ENCODE measurements at places on chromosomes 3 and 15. TPM values are rescaled to one million over a fixed set of nuclear protein-coding genes. Genes with fewer than 3 reads are reported as not detected.

- DNase-seq: no peak
Observed at GRCh38 chr15:91528801-91529200, 324.7 kb upstream of the SLCO3A1 start.

- no peak for DNase-seq
Observed at GRCh38 chr3:156668073-156668763, 6.2 kb upstream of the TIPARP start.

DNA sequence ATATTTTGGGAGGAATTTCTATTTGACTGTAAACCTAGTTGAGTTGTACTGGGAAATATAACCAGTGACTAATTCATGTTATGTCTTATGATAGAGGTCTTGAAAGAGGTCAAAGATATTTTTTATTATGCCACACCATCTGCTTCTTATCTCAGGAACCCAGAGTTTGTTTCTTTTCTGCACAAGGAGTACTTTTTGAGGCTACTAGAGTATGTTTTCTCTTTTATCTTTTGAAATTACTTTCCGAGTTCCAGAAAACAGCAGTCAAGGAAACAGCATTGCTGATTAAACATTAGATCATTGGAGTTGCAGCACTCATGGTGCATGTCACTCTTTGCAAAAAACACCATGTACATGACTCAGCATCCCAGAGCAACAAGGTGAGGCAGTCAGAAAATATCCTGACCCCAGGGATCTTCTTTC lies 645.8 kb upstream of the NR2F2 start:
- no peak for DNase-seq

- DNase-seq: no peak
Observed at GRCh38 chr3:37898424-37898823, 36.7 kb downstream of the CTDSPL start.

- DNase-seq: no peak
Observed at GRCh38 chr3:99690761-99691369, 52.5 kb downstream of the COL8A1 start.

DNA sequence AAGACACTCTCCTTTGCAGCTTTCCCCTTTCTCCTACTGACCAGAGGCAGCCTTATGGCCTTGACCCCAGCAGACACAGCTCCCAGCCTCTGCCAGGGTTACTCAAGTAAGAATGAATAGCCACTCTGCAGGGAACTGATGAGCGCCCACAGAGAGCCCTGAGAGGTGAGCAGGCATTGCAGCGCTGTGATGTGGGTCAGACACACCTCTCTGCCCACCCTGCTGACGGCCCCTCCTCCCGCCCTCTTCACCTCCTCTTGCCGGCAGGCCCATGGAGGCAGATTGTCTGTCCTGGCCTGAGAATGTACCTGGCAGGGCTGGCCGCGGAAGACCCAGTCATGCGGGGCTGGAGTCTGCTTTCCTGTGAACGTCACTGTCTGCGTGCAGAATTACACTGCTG lies 512.6 kb upstream of the PPP2R3A start:
- no peak for DNase-seq

DNA sequence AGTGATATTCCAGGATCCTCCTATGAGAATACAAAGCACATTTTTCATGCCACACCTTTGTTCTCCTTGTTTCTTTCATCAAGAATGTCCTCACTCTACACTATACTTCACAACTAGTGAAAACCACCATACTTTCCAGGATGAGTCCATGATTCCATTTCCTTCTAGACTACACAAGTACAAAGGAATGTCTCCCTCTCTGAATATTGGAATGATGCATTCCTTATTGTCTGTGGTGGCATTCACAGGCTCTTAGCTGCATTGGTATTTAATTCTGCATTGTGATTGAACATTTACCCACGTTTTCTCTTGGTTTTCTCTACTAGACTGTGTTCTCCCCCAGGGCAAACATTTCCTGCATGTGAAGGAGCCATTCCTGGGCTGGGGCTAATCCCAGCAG lies 217.5 kb downstream of the RAP2B start:
- DNase-seq: no peak

GRCh38 chr3:7249493-7250076 lies 388.7 kb downstream of the GRM7 start:
- no peak for DNase-seq

- DNase-seq: no peak
Observed at GRCh38 chr3:37991109-37991508, 523 bp downstream of the VILL start.

GRCh38 chr3:187210545-187211327 lies 13.4 kb downstream of the RTP1 start:
- DNase-seq: peak; percentile 18

GRCh38 chr3:114554731-114555130 lies 260.9 kb downstream of the TIGIT start:
- DNase-seq: no peak

GRCh38 chr3:114420072-114420471 lies 126.2 kb downstream of the TIGIT start:
- DNase-seq: no peak

DNA sequence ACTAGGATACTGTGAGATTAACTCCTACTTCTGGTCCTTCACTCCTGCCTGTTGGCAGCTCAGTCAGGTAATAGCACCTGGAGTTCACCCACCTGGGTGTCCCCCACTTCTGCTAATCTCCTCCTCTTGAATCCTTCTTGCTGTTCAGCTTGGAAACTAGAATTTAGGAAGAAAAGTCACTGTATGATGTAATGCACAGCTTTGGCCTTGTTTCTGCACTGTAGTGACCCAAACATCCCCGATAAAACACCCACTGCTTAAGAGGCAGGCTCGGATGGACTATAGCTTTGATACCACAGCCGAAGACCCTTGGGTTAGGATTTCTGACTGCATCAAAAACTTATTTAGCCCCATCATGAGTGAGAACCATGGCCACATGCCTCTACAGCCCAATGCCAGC lies 24.8 kb downstream of the STARD5 start:
- no peak for DNase-seq

- no peak for DNase-seq
Observed at GRCh38 chr3:35524856-35525255, 114.5 kb upstream of the ARPP21 start.

DNA sequence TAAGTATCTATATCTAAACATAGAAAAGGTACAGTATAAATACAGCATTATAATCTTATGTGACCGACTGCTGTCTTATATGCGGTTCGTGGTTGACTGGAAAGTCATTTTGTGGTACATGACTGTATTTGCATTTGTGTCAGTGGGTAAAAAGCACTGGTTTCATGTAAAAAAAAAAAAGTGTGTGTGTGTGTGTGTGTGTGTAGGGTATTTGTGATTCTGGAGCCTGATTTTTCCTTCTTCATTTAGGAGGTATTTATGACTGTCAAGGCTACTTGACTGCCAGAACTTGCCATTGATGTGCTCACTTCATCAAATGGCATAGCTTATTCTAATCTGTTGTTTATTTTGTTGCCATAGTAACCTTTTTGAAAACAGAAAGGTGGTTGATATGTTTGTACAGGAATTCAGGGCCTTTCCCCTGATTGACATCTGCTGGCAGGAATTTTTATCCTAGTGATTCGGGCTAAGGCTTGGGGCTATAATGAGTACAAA lies 63.2 kb downstream of the AKAP13 start:
- DNase-seq: peak; percentile 47

DNA sequence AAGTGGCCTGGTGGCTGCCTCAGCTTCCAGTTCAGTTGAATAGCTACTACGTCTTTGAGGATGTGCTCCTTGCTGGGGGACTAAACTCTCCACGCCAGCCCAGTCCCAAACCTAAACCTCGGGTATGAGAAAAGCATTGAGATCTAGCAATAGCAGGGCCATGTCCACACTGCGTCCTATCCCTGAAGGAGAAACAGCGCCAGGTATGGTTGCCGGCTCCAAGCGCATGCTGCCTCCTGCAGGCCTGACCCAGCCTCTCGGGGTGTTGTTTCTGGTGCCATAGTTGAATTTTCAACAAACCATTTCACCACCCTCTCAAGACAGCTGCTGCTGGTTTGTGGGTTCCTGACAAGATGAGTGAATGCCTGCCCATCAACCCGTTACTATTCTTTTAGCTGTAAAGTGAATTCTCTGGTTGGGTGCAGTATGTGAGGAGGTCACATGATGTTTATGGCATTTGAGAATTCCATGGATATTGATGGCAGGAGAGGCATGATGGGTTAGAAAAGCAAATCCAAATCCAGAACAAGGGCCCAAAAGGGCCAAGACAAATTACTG lies 13.0 kb upstream of the SLC28A1 start:
- no peak for DNase-seq

GRCh38 chr3:24373198-24373959 lies 121.3 kb downstream of the THRB start:
- DNase-seq: no peak

GRCh38 chr3:56914646-56915045 lies 112.9 kb upstream of the ARHGEF3 start:
- no peak for DNase-seq

GRCh38 chr15:68651916-68652525 lies 73.2 kb downstream of the CORO2B start:
- no peak for DNase-seq

- DNase-seq: no peak
Observed at GRCh38 chr3:133926736-133927539, 31.3 kb upstream of the RAB6B start.

- no peak for DNase-seq
Observed at GRCh38 chr3:169146866-169147237, 516.7 kb downstream of the MECOM start.

- DNase-seq: no peak
Observed at GRCh38 chr3:178096955-178097354, 439.3 kb upstream of the KCNMB2 start.

Gene MRAS
- polyA plus RNA-seq: 19.1 TPM

Gene C15orf62
- polyA plus RNA-seq: 3.8 TPM

Gene CLDN16
- 0.27 TPM for polyA plus RNA-seq

Gene C2CD4A
- not detected for polyA plus RNA-seq

Gene PRR20G
- not detected for polyA plus RNA-seq

Gene GOLGA8Q
- polyA plus RNA-seq: 2.3 TPM

Gene FANCD2
- polyA plus RNA-seq: 15.5 TPM

Gene ALDH1A2
- 49.3 TPM for polyA plus RNA-seq

Gene RNF123
- 32.2 TPM for polyA plus RNA-seq

Gene SLC2A2
- not detected for polyA plus RNA-seq

Gene PLSCR2
- 0.77 TPM for polyA plus RNA-seq

Gene TMCO5A
- polyA plus RNA-seq: not detected

Measured in right lung (tissue), 10 donors.